ENCODE measurements at places on chromosomes 6 and 20.

- no peak for DNase-seq
Measured at GRCh38 chr6:117397536-117398227, 28.1 kb downstream of the ROS1 start.

- no peak for DNase-seq
Measured at GRCh38 chr6:105821777-105822176, 264.4 kb upstream of the PRDM1 start.

DNA sequence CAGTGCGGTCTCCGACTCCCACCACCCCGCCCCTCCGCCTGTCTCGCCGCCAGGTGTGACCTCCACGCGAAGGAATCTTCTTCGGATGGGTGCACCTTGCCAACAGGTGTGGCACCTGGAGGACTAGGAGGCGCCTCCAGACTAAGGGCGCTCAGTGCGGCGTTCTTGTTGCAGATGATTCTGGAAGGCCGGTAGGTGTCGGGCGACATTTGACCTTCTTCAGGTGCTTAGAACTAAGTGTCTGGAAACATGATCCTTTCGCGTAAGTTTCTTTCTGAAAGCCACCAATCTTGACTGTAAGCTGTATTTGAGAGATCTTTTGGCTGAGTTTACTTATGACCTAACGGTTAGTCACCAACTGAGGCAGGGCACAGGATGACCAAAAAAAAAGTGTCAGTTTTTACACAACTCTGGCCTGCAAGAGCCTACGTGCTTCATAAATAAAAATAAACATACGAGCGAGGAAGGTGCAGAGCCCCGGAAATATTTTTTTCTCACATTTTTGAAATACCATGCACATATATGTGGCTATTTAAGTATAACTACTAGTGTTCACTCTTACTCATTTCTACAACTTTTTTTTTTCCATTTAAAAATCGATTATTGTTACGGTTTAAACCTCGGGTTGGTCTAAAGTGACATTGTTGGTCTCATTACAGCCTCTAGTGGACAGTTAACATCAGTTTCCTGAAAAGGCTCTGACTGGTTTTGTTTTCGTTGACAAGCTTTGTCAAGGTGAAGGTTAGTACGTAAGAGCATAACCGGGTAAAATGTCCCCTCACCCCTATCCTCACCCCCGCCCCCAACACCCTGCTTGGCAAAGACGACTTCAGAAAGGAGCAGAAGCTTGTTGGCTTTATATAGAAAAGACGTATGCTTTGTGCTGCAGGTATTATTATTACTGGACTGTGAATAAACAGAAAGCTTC, 1.6 kb upstream of the ATXN1 start:
- peak; percentile 91 for DNase-seq

DNA sequence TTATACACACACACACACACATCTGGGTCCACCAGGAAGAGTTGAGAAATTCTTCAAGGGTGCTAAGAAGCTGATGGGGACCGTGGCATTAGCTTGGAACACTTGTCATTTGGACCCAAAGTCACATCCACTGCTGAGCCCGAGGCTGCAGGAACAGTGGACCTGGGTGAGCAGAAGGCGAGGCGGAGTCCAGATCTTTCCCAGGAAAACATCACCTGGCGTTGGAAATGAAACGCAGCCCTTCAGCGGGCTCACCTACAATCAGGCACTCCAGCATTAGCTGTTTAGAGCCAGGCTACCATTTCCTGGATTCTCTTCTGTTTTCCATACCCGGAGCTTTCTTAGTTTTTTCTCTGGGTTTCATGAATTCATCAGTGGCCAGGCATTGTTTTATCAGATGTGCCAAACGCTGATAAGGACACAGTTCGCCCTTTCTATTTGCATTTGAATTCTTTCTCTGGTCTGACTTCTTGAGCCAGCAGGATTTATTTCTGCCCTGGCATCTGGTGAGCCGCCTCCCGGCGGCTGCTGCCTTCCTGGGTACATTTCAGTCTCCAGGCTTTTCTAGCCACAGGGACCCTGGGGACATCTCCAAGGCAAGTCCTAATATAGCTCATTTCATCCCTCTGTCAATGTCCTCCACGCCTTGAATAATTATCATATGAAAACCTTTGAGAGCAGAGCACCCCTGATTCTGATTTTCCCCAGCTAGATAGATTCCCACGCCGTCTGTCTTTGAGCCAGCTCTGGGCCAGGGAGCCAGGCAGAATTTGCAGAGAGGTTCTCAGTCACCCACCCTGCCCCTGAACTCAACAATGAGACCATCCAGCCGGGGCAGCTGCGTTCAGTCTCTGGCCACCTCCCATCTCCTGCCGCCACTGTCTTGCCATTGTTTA, 170.9 kb downstream of the TTLL2 start:
- no peak for DNase-seq

DNA sequence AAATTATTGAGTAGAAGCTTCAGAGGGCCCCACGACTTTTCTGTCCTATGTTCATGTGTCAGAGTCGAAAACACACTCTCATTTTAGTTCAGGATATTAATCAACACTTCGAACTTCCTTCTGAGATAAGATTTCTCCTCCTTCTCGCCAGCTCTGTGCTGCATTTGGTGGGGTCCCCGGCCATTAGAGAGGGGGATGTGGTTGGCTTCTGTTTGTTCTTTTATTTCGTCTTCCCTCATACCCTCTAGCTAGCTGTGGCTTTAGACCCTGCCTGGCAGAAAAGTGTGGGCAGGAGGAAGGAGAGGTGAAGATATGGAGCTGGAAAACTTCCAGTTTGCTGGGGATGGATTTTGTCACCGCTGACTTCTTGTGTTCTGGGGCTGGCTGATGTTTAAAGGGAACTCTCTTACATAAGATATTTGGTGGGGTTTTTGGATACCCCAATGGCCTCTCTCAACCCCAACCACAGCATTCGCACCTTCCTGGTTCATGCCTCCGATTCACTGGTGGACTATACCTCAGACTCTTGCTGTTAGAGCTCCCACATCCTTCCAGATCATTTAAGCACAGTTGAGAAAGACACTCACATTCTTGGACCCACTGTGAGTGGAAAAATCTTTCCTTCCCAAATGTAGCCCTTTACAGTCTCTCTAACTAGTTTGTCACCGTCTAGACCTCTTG, 30.7 kb upstream of the TMX4 start:
- no peak for DNase-seq

- no peak for DNase-seq
Measured at GRCh38 chr6:133551436-133551835, 310.3 kb downstream of the EYA4 start.

GRCh38 chr6:25508051-25508450, 144.0 kb upstream of the SCGN start:
- no peak for DNase-seq

DNA sequence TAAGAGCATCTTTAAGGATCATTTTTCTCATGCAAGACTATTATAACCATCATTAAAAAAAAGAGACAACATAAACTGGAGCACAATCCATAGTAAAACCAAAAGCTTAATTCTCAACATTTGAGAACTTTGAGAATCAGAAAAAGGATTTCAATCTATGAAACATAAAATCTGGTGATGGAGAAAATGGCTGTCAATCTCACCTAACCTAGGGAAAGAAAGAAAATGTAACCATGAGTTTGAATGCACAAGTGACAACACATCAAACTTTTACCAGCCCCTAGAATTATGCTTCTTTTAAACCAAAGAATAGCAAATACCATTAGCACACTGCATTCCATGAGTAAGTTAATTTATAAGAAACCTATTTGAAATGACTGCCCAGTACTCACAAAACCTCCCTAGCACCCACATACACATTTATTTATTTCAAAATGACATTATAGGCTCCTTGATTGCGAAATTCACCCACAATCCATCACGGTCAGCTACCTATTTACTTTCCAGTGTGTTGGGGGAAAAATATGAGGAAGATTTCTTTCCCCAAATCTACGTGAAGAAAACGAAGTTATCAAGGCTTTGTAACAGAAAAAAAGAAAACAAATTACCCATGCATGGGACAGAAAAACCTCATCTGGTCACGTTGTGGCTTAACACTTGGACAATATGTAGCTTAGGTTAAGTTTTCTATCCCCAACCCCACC, 828 bp downstream of the ASCC3 start:
- DNase-seq = peak; percentile 22

- DNase-seq = peak; percentile 49
Measured at GRCh38 chr6:139881728-139882211, 507.3 kb upstream of the CITED2 start.

DNA sequence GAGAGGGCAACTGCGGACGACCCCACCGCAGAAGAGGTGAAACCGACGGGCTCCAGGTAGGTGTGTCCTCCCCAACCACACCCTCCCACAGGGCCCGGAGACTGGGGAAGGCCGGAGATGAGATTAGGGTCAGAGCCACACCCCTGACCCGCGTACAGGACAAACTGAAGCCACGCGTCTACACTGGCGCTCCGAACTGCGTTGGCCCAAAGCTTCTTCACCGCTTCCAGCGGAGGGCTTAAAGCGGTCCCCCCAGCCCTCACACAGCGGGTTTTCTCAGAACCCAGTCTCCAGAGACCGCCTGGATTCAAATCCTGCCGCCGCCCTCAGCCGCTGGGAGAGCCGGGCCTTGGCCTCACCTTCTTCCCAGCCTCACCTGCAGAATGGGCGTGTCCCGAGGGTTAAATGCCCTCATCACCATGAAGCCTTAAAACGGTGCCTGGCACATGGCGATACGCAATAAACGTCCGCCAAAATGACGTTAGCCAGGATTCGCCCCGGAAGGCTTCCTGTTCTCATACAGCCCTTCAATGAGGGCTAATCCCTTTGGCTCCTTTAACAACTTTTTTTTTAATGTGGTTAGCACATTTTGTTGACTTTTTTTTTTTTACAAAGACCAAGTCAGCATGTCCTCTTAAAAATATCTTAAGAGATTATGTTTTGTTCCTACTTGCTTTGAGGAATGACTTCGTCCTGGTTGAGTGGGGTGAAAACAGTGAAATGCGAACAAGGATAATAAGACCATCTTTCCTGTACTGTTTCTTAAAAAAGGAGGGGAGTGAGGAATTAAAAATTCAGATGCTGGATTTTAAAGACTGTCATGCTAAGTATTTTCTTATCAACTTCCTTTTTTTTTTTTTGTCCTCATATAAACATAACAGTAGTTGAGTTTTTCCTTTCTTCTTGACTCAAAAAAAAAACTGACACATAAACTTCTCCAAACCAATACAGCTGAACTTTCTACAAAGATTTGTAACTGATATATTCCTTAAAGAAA, 15.1 kb upstream of the ZNF217 start:
- peak; percentile 33 for DNase-seq

- DNase-seq = peak; percentile 94
Measured at GRCh38 chr6:136288566-136289326, 900 bp downstream of the BCLAF1 start.

DNA sequence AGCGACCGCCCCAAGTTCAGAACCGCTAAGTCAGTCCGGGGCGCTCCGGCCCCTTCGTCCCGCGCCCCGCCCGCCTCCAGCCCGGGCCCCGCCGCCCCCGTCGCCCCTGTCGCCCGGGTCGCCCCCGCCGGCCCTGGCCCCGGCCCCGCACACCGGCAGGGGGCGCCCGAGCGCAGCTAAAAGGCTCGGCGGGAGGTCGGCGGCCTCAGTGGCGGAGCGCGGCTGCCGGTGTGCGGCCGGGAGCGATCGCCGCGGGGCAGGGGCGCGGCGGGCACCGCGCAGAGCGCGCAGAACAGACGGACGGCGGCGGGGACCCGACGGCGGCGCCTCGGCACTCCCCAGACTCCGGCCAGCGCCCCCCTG, at the start of gene FNDC1:
Gene FNDC1 (plus strand): TSS at position 208 of the 363 bp plus-strand sequence. CDS start 197 bp downstream, outside the sequence.
- DNase-seq = no peak

GRCh38 chr20:8287340-8287739, 155.3 kb downstream of the PLCB1 start:
- no peak for DNase-seq

DNA sequence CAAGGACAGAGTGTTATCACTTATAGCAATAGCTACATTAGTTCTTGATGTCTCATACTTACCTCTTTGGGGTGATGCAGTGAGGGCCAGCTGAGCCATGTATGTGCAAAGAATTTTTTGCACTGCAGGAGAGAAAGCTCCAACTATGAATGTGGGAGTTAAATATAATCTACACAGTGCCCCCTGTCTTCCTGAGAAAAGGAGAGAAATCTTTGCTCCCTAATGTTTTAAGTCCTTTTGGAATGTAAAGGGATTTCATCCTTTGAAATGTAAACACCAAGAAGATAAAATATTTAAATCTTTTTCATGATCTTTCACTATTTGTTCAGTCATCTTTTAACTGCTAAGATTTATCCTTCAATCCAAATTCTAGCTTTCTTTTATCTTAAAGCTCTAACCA, 822.1 kb downstream of the TENT5A start:
- no peak for DNase-seq

GRCh38 chr6:71292001-71292400, 3.4 kb downstream of the OGFRL1 start:
- DNase-seq = no peak

DNA sequence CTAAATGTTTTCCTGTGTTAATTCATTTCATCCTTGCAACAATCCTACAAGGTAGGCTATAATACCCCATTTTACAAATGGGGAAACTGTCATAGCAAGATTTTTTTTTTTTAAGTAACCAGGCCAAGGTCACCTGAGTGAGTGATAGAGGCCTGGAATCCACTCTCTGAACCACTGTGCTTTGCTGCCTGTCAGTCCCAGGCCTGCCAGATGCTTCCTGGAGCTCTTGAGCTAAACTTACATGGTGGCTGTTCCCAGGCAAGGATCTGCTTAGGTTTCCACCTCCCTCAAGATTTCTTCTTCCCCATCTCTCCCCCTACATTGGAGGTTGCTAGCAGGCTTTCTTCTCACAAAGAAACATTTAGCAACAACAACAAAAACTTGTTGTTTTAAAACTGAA, 32.7 kb upstream of the RNF8 start:
- no peak for DNase-seq

- peak; percentile 80 for DNase-seq
Measured at GRCh38 chr6:26554697-26555504, 16.7 kb downstream of the HMGN4 start.

DNA sequence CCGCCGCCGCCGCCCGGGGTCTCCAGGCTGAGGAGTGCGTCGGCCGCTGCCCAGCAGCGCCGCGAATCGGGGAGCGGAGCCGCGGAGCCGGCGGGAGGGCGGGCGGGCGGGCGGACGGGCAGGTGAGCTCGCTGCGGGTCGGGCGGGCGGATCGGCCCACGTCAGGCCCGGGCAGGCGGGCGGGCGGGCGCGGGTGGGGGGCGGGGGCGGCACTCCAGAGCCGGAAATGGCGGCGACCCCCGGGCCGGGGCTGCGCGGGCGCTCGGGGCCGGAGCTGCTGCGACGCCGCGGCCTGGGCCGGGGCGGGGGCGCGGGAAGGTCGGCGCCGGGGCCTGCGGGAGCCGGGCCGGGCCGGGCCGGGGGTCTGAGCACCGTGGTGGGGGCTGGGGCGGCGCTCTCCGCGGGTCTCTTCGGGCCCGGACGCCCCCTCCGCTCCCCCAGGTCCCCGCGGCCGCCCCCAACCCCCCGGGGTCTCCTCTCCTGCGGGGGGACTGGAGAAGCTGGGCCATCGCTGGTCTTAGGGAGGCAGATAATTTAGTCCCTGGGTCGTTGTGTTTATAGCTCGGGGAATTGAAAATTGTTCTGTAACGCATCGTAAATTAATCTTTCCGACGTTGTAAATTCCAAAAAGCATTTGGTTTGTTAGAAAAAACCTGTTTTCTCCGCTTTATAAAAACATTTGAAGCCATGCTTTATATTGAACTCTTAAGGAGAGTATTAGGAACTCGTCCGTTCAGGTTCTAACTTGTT, 451 bp downstream of the DNAJC5 start:
- peak; percentile 4 for DNase-seq
